ENCODE measurements at places on chromosomes 7 and 10. TPM values are rescaled to one million over a fixed set of nuclear protein-coding genes. Genes with fewer than 3 reads are reported as not detected.

DNA sequence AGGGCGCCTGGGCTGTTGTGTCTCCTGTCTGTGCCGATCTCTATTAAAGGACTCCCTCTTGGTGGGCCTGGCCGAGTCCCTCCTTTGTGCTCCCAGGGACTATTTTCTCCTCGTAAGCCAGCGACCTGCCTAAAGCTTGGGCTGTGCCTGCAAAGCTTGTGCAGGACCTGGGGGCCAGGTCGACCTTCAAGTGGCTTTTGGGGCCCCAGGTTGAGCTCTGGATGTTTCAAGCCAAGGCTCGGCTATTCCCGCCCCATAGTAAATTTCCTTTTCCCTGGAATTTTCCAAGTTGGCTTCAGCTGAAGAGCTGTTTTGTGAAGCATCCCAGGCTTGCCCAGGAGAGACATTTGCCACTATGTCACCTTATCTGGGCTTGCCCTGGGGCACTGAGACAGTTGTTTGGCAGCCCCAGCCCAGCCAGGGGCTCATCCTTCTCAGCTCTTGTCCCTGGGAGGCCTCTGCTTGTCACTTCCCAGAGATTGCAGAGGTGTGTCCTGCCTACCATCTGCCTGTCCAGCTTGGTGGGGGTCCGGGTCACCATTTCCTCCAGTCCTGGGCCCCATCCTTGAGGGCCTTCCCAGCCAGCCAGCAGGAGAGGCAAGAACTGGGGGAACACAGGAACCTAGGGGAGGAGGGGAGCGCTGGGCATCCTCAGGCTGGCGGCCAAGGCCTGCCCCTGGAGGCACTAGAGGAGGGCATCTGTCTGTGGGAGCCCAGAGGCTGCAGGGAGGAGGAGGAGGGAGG is 20.2 kb downstream of the ZMIZ2 start:
- DNase-seq: no peak

GRCh38 chr7:29432721-29433120 is 130.9 kb upstream of the PRR15 start:
- DNase-seq: no peak

- no peak for DNase-seq
Observed at GRCh38 chr7:91812388-91812787, 68.1 kb downstream of the MTERF1 start.

GRCh38 chr7:94562525-94562924 is 52.9 kb downstream of the CASD1 start:
- DNase-seq: no peak

GRCh38 chr10:81548160-81548559 is 326.8 kb upstream of the NRG3 start:
- no peak for DNase-seq

- DNase-seq: no peak
Observed at GRCh38 chr7:63071920-63072319, 926.7 kb upstream of the ZNF722 start.

DNA sequence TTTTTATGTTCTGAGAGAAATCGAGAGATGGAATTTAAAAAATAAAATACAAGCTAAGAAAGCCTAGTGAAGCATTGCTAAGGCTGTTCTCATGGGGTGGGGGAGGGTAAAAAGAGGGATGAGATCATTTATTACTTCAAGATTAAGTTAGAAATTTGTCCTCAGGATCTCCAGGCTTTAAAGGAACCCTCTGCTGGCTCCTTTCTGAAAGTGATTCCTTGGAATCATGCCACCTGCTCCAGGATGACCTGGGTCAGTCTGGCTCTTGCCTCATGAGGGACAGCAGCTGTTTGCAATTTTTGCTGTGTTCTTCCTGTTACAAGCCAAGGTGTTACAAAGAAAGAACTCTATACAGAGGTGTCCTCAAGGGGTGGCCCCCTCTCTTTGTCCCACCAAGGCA is 69.8 kb downstream of the CDK1 start:
- no peak for DNase-seq

GRCh38 chr7:1253681-1254181 is 21.1 kb downstream of the UNCX start:
- DNase-seq: no peak

The LCOR gene
- total RNA-seq: 20.3 TPM
